ENCODE measurements at places on chromosomes 4 and X.
A peak's percentile ranks its signal among the peaks of the same experiment; 100 is the strongest.

DNA sequence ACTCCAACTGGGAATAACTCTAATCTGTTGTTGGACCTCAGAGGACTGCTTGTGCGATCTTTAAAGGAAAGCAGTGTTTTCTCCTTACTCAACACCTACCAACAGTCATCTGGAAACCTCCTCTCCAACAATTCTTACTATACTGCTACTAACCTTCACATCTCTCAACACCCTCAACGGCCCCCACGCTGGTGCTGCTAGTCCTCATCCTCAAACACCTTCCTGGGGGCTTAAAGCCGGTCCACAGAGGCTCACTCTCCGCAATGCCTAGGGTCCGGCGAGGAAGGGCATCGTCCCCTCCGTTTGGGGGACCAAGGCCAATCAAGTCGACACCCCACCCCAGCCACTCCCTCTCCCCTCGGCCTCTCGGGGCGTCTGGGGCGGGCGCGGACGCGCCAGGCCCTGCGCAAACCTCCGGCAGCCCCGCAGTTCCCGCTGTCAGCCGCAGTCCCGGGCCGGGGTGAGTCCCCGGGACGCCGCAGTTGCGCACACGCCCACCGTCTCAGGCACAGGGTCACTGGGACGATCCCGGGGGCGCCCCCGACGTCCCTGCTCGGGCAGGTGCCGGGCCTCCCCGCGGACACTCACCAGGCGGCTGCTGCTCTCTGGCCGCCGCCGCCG lies 418 bp downstream of the TAB3 start:
- DNase-seq: peak; percentile 60

GRCh38 chr4:174222266-174222872 lies 61.1 kb downstream of the FBXO8 start:
- no peak for DNase-seq

DNA sequence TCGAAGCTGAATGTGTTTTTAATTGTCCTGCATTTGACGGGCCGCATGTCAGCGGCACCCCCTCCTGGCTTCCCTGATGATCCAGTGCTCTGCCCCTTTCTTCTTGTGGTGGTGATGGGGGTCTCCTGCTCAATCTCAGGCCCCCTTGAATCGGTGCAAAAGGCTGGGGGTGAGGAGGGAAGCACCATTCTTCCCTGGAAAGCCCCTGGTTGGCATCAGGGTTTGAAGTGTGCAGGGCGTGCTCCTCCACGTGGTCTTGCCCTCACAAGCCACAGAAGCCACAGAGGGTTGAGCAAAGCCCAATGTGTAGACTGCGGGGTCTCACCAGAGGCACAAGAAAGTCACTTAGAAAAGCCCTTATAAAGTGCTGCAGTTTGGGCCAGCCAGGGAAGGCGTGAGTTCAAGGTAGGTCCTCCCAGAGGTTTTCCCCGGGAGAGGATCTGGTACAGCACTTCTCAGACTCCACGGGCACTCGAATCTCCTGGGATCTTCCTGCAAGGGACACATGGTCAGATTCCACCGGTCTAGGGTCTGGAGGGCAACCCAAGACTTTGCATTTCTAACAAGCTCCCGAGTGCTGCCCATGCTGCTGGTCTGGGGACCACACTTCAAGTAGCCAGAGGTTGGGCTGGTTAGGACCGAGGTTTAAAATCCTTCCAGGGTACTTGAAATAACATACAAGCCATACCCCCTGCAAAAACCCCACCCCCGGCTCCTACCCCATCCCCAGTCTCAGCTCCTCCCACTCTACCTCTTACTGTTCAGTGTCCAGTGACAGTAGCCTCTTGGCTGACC lies 35.1 kb downstream of the PSAPL1 start:
- no peak for DNase-seq

GRCh38 chrX:118219866-118220265 lies 103.3 kb upstream of the KLHL13 start:
- DNase-seq: no peak

- DNase-seq: no peak
Measured at GRCh38 chr4:145820407-145820806, 118.2 kb downstream of the ZNF827 start.

- DNase-seq: no peak
Measured at GRCh38 chr4:68433582-68433981, 13.7 kb upstream of the TMPRSS11E start.

GRCh38 chr4:71126719-71127118 lies 133.3 kb downstream of the DCK start:
- no peak for DNase-seq

DNA sequence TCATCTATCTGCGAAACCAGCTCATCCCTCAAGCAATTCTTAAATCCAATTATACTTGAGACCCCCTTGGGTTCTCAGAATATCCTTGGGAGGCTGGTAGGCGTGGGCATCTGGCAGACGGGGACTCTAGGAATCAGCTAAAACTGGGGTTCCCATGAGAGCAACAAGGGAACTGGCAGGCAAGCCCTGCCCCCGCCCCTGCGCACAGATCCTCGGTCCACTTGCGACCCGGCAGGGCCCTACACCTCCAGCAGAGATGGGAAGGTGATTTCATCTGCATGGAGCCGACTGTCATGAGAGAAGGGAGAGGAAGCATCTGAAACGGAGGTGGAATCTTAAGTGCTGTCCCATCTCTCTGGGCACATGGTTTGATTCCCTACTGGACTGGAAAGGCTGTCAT lies 9.9 kb upstream of the C4orf50 start:
- no peak for DNase-seq

DNA sequence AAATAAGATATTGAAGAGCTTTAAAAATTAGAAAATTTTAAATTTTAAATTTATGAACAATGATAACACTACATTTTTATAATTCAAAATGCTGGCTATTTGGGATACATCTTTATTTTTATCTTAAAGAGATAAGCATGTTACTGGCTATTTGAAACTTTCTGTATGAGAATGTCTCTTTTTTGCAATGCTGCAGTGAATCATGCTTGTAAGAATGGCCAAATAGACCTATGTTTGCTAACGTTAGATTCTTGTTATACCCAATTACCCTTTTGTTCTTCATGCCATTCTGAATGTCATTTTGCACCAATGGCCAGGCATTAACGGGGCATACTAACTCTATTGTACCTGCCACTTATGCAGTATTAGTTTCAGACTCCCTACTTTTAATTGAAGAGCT lies 49.5 kb downstream of the SLIT2 start:
- DNase-seq: no peak

DNA sequence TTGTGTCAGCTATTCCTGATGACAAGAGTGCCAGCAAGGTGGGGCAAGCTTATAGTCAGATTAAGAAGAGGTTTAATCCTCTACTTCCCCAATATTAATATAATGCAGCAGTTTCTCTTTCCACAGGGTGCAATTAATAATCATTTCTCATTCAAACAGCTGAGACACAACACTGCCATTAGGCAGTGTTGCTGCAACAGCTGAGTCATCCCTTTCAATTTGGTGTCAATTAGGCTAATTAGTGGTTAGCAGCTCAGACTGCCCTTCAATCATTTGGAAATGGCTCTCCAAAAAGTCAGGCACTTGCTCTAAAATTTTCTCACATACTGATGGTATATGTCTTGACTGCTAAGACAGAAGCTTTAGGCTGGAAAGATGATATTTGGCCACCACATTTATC lies 265.7 kb upstream of the FAM241A start:
- no peak for DNase-seq

- DNase-seq: no peak
Measured at GRCh38 chr4:147409350-147409749, 71.5 kb upstream of the EDNRA start.

DNA sequence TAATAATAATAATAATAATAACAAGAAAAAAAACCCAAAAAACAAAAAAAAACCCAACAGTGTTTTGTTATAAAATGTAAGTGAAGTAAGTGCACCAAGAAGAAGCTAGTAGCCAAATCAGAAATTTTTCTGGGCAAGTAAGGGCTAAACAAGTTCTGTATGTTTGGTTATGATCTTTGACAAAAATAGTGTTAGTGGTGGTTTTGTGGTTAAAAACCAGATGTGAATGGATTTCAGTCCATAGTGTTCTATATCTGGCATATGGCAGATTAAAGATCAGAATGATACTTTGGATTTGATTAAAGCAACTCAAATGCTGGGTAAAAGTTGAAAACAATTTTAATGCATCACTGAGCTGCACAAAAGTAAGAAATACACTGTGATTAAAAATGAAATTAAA lies 116.5 kb upstream of the NDST4 start:
- no peak for DNase-seq

DNA sequence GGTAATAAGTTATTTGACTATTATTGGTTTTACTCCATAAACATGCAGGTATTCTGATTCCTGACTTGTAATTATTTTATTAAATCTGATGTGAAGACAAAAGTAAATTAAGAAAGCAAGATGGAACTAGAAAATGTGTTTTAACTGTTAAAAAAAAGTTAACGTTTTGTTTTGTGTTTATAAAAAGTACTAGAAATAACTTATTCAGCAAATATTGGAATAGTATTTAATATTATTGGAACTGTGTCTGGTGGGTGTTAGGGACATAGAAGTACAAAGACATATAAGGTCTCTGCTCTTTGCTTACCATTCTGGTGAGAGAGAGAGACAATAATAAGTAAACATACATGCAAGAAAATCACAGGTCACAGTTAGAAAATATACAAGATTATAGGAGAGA lies 15.7 kb downstream of the TIFA start:
- no peak for DNase-seq

DNA sequence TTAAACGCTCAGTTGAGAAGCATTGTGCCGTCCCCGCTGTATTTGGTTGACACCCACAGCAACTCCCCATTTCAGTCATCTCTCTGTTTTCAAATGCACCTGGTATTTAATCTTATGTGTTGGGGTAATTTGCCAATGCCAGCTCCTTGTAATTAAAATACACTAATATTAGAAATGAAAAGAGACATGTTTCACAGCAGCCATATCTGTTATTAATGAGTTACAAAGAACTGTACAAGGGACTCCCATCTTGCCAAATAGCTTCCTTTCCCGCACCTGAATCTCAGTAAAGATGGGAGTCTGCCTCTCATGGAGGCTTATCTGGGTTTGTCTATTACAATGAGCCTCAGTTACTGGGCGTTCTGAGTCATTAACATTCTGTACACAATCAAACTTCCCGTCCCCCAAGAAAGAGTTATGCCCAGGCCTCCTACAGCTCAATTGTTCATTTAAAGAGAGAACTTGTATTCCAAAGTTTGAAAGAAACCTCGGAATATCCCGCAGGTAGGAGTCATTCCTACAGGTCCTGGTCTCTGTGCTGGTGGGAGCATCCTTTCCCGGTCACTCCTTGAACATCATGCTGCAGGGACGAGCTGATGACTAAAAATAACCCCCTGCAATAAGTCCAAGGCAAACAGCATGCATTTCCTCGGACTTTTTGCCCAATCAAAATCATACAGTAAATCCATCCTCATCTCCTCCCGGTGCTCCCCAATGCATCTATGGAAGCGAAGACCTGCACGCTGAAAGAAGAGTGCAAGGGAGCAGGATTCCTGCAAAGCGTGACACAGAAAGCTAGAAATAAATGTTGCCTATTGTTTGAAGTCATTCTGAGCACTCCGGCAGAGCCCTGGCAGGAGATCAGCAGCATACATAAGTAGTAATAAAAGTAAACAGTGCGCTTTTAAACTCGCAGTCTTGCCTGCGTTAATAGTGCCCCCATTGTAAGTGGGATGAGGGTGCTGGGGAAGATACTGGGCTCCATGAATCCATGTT lies 926 bp downstream of the NDP start:
- DNase-seq: no peak

DNA sequence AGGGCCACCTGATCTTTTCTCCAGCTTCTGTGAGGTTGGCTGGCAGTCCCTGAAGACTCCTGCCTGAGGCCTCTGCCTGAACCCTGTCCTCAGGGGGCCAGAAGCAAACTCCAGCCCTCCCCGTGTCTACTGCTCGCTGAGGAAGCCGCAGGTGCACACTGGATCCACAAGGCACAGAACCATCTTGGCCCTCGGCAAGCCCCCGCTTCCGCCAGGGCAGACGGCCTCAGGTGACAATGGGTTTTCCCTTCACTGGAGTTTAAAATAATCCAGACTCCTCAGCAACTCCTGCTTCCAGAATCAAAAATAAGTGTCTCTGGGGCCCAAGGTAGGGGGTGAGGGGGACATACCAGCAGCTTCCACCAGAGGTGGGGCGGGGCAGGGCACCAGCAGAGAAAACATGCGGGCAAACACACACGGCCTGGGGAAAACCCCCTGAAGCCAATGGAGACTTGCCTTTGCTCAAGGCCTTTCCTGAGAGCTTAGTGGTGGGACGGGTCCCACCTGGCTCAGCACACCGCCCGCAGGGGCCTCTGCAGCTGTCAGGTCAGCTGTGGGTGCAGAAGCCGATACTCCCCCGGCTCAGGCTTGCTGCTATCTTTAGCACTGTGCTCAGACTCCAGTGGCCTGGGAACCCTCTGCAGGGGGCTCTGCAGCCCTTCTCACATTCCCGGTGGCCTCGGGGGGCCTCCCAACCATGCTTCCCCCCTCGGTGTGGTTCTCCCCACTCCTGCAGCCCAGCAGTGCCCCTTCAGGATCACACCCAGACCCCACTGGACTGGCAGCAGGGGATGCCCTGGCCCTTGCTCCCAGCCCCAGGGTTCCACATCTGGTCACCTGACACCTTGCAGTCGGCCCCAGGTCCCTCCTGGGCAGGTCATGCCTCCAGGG lies 1.9 kb downstream of the MYL5 start:
- peak; percentile 77 for DNase-seq

DNA sequence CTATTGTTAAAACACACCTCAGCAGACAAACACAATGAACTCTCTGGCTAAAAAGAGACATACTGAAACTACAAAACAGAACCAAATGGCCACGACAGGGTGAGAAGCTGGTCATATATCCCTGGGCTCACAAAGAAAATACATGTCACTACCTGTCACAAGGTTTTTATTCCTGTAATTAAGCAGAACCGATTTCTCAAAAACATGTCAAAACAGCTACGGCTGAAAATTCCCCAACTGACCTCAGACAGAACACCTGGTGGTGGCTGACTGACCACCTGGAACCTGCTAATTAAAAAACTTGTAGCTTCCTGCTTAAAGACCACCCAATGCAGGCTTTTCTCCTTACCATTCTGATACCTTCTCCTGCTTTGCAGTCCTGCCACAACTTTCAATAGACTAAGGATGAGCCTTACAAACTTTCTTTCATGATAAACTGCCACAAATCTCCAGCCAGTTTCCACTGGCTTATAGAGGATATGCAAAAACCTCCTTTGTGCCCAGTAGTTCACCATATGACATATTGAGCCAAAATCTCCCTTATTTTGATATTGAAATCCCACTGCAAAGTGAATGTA lies 571.9 kb downstream of the SPOCK3 start:
- DNase-seq: peak; percentile 52

GRCh38 chrX:140477987-140478386 lies 26.9 kb downstream of the SOX3 start:
- DNase-seq: no peak

- DNase-seq: no peak
Measured at GRCh38 chrX:149230689-149231088, 274.4 kb downstream of the IDS start.

- no peak for DNase-seq
Measured at GRCh38 chrX:3659761-3660160, 53.7 kb downstream of the PRKX start.

DNA sequence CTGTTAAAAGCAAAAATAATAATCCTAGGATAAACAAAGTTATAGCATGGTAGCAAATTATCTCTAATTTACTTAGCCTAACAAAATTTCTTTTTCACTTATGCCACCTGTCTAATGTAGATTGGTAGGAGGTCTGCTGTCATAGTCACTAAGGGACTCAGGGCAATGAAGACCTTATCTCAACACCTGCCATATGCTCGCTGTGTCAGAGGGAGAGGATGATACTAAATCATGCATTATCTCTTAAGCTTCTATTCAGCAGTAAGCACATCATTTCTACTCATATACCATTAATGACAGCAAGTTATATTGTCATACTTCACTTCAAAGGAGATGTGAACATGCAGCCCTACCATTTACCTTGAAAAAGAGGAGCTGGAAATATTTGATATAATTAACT lies 44.1 kb downstream of the AFM start:
- DNase-seq: no peak

GRCh38 chr4:40969501-40969900 lies 219.7 kb downstream of the NSUN7 start:
- DNase-seq: no peak
